ENCODE measurements at places on chromosomes 4 and X.

- DNase-seq = no peak
These were observed 140.8 kb upstream of the SFRP2 start for GRCh38 chr4:153929675-153930074.

- no peak for DNase-seq
These were observed 143.8 kb downstream of the ANAPC10 start for GRCh38 chr4:144954230-144954629.

- DNase-seq = no peak
These were observed 49.0 kb downstream of the SYTL5 start for GRCh38 chrX:38055170-38055847.

GRCh38 chr4:56655627-56656345 is 25.3 kb downstream of the HOPX start:
- peak; percentile 7 for DNase-seq

DNA sequence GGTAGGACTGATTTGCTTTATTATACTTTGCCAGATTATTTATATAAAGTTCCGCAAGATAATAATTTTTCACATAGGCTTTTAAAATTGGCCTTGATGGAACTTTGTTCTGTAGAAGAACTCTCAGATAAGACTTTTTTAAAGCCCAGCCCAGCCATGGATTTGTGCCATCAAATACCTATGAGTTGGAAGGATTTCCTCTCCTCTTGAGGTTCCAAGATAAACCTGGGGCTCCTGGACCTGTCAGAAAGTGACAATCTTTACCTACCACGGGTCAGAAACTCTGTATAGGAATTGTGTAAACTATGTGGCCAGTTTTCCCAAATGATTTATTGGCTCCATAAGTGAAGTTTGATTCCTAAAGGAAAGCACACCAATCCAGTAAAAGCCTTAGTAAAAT is 271.9 kb upstream of the GRID2 start:
- no peak for DNase-seq

- no peak for DNase-seq
These were observed 12.3 kb downstream of the SASH3 start for GRCh38 chrX:129791961-129792570.

DNA sequence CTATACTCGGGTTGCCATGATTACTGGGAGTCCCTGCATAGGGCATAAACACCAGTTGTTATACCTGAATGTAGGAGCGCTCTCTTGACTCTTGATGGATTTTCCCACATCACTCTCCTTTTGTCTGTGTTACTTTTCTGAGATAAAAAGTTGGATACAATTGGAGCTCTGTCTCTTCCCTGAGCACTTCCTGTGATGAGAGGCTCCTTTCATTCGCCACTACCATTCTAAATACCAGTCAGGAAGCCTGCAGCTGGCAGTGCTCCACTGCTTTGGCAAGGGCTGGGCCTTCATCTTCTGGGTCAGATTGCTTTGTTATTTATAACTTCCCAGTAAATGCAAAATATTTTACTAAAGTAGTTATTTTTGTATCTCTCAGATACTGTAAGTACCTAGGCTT is 13.9 kb downstream of the TCEANC start:
- no peak for DNase-seq

DNA sequence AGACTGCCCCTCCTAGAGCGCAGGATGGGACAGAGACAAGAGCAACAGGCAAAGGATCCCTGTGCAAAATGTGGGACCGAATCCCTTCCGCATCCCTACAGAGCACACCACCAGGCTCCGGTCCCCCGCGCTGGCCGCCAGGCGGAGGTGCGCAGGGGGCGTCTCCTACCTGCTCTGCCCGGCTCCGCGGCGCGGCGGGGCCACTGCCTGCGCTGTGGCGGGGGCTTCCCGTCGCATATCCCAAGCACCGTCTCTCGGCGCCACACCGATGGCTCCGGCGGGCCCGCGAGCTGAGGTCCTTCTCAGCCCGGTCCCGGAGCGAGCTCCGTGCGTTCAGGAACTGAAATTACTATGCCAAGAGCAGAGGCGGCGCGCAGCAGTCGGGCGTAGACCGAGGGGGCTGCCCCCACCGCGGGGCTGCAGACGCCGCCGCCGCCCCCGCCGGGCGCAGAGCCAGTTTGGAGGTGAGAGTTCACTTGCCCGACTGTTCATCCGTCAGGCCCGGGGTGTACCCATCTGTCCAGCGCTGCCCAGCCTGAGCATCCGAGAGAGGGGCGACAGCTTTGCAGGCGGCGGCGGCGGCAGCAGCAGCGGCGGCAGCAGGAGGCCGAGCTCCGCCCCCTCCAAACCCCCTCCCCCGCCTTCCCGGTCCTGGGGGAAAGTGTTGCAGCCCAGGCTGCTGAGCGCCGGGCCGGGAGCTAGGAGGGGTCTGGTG is at the start of gene GPRIN3:
Gene GPRIN3 (minus strand): TSS at position 355 of the 715 bp plus-strand sequence. CDS start 57,690 bp downstream, outside the sequence.
- peak; percentile 41 for DNase-seq

DNA sequence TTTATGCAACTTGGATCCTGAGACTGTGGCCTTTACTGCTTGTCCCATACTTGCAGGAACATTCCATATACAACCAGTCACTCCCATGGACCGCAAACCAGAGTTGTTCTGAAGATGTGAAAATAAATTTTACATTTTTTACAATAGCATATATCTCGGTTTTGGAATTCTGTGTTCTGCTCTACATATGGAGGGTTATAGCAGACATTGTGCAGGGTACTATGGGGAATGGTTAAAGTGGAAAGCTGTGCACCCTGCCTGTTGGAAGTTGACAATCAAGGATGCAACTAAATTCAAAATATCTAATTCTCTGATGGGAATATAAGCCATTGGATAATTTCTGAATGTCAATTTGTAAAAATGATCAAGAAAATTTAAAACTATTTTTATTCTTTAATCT is 603.3 kb downstream of the RAB28 start:
- DNase-seq = no peak

- DNase-seq = no peak
These were observed 1159.7 kb upstream of the PCDH7 start for GRCh38 chr4:29560452-29560851.

DNA sequence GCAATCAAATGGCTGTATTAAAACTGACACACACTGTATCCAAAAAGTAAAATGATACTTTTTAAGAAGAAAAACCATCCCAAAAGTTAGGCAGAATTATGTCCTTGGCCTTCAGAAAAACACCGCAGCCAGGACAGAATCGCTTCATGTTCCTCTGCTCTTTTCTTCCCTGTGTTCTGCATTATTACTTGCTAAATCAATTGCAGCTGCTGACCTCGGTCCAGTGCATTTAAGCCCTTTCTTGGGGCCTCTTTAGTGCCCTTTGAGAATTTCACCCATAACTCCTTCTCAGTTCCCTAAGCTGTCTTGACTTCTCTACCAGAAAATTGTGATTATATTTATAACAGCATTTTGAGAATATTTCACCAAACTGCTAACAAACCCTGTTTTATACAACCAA is 696.9 kb downstream of the PCDH7 start:
- no peak for DNase-seq

GRCh38 chr4:113700602-113701150 is 60.9 kb downstream of the CAMK2D start:
- DNase-seq = no peak

- DNase-seq = peak; percentile 35
These were observed 37.5 kb downstream of the PGRMC1 start for GRCh38 chrX:119273420-119274192.

DNA sequence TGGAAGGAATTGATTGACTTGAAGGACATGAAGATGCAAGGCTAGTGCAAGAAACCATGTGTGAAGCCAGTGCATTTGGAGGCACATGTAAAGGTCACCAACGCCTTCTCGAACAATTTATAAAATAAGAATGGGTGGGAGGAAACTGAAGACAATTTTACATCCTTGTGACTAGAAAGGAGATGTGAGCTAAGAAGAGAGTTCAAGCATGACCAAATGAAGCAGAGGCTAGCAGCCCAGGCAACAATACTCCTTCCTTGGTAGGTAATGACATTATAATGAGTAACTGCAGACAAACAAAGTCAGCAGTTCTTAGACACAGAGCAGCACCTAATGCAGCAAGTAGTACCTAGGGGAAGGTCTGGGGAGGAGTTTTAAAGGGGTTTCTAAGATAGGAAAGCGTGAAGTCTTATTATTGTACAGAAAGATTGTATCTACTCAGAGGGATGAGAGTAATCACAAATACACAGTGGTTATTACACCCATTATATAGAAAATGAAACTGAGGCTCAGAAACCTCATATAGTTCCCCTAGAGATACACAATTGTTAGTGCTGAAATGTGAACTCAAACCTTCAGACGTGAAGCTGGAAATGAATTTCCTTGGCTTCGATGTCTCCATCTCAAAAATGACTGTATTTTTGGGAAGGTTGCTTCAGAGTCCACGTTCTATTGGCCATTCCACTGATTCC is 56.1 kb downstream of the ATXN3L start:
- DNase-seq = no peak

All from CD4-positive, alpha-beta T cell treated with Interleukin-6 at 100 ng/mL for 8 hours (primary cell).